CD4-positive, alpha-beta T cell treated with Interleukin-17A for 1 hour (primary cell): ENCODE measurements at places on chromosomes 7 and 10.

- no peak for DNase-seq
These were observed 49.6 kb downstream of the SYPL1 start for GRCh38 chr7:106062521-106062931.

- DNase-seq = no peak
These were observed 490.2 kb upstream of the IGFBP3 start for GRCh38 chr7:46411236-46411635.

GRCh38 chr10:89335226-89335625 lies 7.4 kb downstream of the IFIT3 start:
- no peak for DNase-seq

GRCh38 chr7:38825721-38826440 lies 83.1 kb downstream of the VPS41 start:
- no peak for DNase-seq

- no peak for DNase-seq
These were observed 57.3 kb downstream of the ARID5B start for GRCh38 chr10:61958805-61959204.

DNA sequence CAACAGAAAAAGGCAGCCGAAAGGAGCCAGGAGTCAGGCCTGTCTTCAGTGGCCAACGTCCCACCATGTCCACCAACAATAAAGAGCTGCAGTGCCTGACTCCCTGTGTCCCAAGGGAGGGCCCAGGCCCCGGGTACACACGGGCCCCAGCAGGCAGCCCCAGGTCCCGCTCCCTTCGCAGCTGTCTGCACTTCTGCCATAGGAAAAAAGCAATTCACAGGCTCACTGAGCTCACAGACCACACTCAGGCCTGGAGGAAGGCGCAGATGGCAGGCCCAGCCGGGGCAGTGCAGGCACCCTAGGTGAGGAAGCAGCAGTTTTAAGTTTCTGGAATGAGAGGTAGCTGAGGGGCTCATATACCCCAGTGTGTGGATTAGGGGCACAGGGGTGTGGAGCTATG lies 100.5 kb downstream of the PRKAG2 start:
- no peak for DNase-seq

- DNase-seq = peak; percentile 49
These were observed 130.8 kb downstream of the SORBS1 start for GRCh38 chr10:95430231-95430951.

GRCh38 chr10:114121031-114121430 lies 53.0 kb downstream of the CCDC186 start:
- DNase-seq = no peak

GRCh38 chr7:80183900-80184685 lies 49.5 kb downstream of the GNAI1 start:
- DNase-seq = no peak

- no peak for DNase-seq
These were observed 57.2 kb upstream of the MSRB2 start for GRCh38 chr10:23038172-23038571.
